ENCODE measurements at places on chromosomes 2 and 18.

- no peak for DNase-seq
These were observed 508.4 kb downstream of the PLCL1 start for GRCh38 chr2:198312596-198313483.

DNA sequence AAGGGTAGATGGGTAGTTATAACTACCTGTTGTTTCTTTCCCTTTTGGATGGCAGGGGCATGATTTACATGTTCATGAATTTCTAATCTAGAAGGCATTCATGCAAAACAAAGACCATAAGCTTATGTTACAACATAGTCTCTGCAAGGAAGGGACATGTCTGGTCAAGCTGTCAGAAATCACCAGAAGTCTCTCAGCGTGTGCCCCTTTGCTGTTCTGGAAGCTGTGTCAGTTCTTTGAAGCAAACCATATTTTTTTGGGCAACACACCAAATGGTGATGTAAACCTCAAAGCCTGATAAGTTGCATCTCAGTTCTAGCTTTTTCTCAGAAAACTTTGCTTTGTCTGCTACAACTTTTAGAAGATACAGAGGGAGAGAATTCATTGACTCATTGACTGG is 173.5 kb upstream of the CTAGE1 start:
- no peak for DNase-seq

GRCh38 chr2:24809316-24810007 is 16.2 kb downstream of the CENPO start:
- DNase-seq = no peak

DNA sequence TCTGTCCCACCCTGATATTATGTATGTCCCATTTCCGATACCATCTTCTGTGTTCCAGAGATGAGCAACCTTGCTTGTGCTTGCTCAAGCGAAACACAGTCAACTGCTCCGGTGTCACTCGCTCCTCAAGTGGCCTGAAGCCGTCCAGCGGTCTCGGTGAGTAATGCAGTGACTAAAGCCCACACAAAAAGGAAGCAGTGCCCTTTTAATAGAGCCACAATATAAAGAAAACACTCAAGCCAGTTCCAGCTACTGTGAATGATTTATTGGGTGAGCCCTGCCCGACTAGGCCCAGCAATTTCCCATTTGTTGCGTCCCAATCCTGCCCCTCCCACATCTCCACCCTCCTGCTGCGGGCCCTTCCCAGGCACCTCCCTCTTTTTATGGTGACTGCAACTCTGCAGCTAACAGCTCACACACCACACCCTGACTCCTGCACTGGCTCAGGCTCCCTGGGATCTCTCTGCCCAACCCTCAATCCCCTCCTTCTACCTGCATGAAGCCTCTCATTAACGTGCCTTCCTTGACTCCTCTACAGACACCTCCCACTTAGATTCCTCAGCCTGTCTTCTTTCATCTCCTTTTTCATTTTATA is 44.2 kb upstream of the DSC1 start:
- no peak for DNase-seq

GRCh38 chr2:203871371-203871983 is 3.9 kb downstream of the CTLA4 start:
- no peak for DNase-seq

DNA sequence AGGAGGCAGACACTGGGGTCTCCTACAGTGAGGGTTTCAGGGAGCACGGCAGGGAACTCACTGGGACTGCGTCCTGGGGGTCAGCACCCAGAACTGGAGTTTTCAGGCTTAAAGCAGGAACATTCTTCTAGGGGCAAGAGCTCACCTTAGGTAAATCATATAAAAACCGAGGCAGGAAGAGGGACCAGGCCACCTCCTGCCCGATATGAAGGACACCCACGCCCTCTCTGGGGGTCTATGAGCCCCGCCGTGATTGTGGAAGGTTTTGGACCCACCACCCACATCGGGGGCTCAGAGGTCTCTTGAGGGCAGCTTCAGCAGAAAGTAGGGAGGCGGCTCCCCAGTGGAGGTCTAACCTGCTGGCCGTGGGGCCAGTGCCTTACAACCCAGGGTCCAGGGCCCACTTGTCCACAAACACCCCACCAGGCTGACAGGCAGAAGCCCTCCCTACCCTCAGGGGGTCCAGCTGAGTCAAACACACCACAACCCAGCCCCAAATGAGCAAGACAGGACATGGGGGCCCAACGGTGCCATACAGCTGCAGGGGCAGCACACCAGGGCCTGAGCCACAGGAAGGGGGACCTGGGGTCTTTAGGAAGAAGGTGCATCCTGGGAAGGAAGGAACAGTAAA is 25.3 kb downstream of the CROCC2 start:
- DNase-seq = no peak

DNA sequence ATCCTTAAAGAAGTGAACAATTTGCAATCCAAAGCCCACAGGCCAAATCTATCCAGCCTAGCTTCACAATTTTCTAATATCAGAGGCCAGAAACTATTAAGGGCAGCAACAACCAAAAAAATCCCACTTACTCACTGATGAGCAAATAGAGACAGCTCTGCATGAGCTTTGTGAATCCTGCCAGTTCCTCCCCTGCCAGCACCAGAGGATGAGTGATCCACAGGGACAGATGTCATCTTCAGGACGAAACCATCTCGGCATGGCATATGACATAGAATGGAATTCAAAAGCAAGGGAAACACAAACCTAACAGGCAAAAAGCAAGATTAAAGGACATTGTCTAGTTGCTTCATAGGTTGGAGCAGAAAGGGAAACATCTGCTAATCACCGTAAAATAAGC is 2.2 kb upstream of the DSC2 start:
- no peak for DNase-seq

- DNase-seq = no peak
These were observed 19.2 kb upstream of the ASB1 start for GRCh38 chr2:238407566-238407965.

GRCh38 chr2:97745474-97746174 is 32.2 kb downstream of the ZAP70 start:
- peak; percentile 39 for DNase-seq

DNA sequence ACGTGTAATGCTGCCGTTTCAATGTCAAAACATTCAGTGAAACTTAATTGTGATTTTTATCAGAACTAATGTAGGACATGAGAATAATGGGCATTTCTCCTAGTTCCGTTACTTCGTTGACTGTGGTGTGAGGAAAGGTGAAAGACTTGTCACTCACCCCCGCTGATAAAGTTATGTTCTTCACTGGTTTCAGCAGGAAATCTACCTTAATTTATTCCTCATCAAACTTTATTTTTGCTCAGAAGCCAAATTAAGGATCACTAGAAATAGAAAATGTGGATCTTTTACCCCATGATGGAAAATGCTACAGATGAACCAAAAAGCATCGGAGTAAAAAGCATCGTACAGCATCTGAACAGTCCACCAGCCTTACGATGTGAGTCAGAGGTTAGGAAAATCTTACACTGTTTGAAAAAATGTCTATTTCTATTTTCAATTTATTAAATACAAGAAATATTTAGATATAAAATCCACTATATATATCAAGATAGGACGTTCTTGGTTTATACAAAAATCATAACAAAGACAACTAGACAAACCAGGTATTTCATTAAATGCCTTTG is 1.0 kb upstream of the ROCK1 start:
- no peak for DNase-seq

- DNase-seq = no peak
These were observed 68.7 kb downstream of the DNAJC10 start for GRCh38 chr2:182784777-182785176.

- DNase-seq = no peak
These were observed 133.0 kb downstream of the PRPF40A start for GRCh38 chr2:152584301-152584700.

GRCh38 chr2:29902356-29902755 is 19.0 kb downstream of the ALK start:
- no peak for DNase-seq

DNA sequence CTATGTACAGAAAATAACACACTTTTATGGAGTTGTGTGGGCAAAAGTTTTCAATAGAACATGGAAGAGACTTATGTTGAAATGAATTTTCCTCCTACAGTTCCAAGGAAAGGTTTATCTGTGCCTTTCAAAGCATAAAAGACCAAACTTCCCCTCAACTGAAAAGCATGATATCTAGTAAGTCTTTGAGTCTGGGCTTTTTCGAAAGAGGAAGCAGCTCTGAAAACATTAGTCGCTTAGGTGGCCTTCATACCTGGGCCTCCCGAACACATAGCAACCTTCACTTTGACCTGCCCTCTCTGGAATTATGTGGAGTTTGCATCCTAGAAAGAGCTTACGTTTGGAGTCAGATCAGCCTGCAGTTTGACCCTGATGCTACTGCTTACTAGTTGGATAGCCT is 4.8 kb upstream of the CAPN14 start:
- no peak for DNase-seq

DNA sequence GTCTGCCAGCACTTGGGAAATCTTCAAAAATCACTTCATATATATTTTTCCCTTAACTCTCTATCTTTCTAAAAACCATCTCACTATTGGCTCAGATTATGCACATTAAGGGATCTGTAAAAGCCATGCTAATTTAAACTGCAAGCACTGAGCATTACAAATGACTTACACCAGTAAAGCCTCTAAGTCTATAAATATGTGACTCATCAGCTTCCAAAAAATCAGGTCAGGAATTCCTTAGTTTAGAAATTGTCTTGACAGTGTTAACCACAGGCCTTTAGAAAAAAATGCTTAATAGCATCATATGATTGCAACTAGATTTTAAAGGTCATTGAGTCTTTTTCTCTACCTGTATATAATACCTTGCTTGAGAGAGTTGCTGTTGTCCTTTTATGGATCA is 1113.6 kb upstream of the PIK3C3 start:
- no peak for DNase-seq

- DNase-seq = no peak
These were observed 321.0 kb upstream of the RAB6C start for GRCh38 chr2:129658430-129658829.

DNA sequence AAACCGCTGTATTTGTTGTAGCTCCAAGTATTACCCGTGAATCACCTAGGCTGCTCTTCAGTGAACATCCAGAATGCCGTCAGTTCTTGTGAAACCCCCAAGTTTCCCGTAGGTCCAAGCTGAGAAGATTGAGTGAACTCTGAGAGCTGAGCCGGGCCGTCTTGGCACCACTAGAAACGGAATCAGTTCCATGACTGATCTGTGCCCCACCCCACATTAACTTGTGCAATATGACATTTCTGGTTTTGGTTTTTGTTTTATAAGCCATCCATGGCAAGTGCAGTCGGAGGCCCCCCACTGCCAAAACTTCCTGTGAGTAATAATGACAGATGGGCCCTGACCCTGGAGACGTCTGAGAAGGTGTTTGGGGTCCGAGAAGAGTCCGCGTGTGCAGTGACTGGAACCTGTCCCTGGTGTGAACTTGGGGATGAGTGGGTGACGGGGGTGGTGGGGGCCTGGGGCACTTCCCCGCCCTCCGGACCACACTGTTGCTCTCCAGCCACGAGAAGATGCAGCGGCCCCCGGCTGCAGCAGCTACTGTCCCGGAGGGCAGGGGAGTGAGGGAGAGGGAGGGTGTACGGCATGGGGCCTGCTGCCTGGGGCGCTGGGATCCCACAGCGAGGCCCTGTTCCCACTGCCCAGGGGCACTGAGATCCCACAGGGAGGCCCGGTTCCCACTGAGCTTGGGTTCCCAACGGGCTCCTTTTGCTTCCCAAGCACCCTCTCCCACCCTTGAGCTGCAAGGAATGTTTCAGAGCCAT is 26.5 kb downstream of the NFATC1 start:
- no peak for DNase-seq

DNA sequence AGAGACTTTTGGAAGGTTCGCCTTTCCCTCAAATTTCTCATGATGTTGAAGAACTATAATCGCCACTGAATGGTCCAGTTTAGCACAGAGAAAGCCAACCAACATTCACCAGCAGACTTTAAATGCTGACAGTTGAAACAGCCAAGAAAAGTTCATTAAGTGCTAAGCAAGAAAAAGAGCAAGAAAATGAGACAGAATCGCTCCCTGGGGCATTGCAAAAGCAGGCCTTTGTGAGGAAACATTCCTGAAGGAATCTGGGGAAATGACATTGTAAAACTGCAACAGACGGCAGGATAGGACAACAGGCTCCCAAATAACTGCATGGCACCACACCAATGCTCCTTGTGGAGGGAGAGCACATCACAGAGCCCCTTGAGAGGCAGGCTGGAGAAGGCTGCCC is 269.3 kb upstream of the ID2 start:
- no peak for DNase-seq

DNA sequence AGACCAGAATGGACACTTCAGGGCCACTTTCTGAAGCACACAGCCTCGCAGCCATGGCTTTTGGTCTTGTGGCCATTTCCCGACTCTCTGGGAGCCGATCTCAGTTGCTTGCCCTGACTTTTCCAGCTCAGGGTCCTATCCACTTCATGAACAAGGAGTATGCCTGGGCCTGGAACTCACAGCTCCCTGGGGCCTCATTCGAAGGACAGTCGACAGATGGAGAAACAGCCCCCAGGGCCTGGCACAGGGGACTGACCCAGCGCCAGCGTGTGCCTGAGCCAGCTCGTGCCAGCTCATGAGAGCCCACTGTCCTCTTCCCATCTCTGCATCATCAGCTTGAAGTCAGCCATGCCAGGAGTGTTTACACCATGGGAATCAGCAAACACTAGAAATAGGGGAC is 134.6 kb upstream of the GPC1 start:
- DNase-seq = no peak

DNA sequence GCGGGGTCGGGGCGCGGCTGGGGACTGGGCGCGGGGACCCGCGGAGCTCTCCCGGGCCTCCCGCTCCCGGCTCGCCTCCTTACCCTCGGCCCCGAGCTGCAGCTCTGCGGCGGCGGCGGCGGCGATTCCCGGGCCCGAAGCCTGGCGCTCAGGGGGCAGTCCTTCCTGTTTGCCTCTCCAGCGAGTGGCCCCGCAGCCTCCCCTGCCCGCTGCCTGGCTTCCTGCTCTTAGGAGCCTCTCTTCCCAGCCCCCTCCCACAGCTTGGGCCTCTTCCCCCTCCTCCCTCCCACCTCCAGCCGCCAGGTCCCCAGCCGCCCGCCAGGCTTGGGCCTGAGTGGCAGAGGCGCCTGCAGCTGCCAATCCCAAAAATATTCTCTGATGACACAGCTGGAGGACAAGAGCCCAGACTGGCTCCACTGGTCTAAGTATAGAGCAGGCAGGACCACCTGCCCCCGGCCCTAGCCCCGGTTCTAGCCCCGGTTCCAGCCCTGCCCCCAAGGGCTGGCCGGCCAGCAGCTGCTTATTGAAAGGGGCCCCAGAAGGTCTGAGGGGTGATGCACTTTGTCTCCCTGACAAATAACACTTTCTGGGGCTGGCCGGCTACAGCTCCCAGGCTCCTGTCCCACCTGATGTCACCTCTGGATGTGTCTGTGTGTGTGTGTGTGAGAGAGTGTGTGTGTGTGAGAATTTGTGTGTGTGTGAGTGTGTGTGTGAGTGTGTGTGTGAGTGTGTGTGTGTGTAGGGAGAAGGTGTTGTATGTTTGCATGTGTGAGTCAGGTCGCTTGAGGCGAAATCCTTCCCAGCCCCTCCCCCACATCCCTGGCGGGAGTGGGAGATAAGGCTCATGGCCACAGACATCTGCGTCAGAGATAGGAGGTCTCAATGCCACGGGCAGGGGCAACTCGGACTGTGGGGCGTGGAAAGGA is at the start of gene OBSL1:
OBSL1 (minus strand) TSS at position 229 of the 926 bp plus-strand sequence. CDS start 307 bp downstream, outside the sequence.
- DNase-seq = no peak

DNA sequence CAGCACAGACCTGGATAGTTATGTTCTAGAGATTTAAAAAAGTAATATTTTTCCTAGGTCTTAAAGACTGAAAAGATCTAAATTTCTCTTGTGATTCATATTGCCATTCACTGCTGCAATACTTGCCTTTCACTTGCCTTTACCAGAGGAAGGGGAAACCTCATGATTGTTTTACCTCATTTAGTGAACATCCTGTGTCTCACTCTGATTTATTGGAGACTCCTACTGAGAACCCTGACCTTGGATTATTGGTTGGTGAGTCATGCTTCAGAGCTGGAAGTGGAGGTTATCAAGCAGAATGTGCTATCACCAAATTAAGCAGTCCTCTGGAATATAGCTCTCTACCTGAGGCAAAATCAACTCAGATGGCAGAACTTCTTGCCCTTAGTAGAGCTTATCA is 500.5 kb downstream of the TSN start:
- no peak for DNase-seq
